ENCODE measurements at places on chromosomes 1 and 21. TPM values are rescaled to one million over a fixed set of nuclear protein-coding genes. Genes with fewer than 3 reads are reported as not detected.

DNA sequence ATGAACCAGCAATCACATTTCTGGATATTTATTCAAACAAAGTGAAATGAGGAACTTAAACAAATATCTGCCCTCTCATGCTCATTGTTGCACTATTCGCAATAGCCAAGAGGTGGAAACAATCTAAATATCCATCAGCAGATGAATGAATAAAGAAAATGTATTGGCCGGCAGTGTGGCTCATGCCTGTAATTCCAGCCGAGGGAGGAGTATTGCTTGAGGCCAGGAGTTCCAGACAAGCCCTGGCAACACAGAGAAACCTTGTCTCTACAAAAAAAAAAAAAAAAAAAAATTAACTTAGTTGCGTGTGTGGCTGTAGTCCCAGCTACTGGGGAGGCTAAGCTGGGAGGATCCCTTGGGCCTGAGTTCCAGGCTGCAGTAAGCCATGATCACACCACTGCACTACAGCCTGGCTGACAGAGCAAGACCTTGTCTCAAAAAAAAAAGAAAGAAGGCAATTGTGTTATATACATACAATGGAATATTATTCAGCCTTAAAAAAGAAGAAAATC lies 191.4 kb downstream of the AKT3 start:
- DNase-seq: no peak

CA6 gene
- total RNA-seq: 1.2 TPM

DNA sequence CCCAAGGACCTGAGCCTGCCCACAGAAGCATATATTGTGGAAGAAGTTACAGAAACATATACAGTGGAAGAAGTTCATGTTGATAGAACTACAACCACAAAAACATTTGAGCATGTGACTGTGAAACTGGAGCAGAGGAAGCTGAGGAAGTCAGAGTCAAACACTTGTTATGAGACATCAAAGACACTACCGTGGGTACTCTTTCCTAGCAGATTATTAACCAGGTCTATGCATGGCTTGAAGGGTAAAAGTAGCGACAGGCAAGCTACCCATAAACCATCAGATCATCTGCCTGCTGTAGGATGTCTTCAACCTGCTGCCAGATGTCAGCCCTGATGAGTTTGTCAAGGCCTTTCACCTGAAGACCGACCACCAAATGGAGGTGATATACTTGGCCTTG lies 35.8 kb downstream of the IVNS1ABP start:
- DNase-seq: no peak

FCN3 gene
- total RNA-seq: not detected

CFHR3 gene
- total RNA-seq: not detected

DNA sequence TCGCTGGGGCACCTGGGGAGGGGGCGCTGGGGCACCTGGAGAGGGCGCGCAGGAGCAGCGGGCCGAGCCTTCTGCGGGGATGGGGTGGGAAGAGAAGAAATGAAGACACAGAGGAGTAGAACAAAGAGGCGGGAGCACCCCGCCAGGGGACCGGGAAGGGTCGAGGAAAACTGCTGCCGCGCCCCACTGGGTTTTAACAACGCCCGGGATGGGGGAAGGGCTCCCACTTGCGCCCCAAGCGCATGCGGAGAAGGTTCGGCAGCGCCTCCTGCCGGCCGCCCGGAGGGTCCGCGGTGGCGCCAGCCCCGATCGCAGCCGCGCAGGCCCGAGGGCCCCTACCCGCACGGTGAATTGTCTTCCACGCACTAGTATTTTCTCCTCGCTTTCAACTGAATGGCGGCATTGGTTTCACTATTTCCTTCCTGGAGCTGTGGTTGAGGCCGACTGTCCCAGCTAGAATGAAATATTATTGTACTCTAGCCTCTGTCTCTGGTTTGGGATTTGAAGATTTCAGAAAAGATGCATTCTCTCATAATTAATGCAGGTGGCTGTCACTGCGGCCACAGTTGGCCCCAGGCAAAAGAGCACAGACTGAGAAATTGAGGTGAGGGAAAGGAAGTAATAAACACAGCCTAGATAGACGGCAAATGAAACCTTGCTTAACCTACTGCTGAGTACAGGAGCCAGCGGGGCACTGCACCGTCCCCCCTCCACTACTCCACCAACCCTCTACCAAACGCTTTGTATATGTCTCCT lies 57.3 kb downstream of the MAB21L3 start:
- DNase-seq: peak; percentile 78

DNA sequence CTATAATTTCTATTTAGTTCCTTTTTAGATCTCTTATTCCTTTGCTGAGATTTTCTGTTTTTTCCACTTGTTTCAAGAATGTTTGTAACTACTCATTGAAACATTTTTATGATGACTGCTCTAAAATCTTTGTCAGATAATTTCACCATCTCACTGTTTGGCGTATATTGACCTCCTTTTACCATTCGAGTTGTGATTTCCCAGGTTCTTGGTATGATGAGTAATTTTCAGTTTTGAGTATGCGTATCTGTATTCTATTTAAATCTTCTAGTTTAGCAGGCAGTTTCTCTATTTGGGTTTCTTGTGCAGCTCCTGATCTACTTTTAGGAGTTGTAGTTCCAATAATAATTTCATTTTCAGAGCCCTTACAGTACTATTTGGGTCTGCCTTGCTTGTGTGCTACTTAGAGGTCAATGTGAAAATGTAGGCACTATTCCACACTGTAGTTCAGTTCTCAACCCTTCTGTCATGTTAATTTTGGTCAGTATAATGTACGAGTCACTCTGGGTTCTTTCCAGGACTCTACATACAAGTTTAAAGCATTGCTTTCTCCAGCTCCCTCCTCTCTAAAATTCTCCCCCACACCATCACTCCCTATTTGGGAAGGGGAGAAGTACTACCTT lies 115.5 kb downstream of the ACBD6 start:
- DNase-seq: no peak

- no peak for DNase-seq
Measured at GRCh38 chr1:228544021-228544850, 57.1 kb downstream of the RNF187 start.

DNA sequence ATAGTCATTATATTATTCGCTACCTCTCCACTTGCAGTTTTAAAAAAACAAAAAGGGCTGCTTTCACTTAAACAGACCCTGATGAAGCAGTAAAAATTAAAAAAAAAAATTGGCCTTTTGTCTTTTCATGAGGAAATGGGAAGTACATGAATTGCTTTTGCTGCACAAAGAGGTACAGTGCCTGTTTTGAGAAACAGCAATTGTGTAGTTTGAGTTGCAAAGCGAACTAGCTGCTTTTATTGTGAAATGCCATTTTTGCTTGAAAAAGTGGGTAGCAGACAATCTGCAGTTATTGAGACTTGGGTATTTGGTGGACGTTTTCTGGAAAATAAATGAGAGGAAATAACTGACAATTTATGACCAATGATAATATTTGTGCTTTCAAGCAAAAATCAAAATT lies 7.0 kb downstream of the DIP2A start:
- no peak for DNase-seq

DNA sequence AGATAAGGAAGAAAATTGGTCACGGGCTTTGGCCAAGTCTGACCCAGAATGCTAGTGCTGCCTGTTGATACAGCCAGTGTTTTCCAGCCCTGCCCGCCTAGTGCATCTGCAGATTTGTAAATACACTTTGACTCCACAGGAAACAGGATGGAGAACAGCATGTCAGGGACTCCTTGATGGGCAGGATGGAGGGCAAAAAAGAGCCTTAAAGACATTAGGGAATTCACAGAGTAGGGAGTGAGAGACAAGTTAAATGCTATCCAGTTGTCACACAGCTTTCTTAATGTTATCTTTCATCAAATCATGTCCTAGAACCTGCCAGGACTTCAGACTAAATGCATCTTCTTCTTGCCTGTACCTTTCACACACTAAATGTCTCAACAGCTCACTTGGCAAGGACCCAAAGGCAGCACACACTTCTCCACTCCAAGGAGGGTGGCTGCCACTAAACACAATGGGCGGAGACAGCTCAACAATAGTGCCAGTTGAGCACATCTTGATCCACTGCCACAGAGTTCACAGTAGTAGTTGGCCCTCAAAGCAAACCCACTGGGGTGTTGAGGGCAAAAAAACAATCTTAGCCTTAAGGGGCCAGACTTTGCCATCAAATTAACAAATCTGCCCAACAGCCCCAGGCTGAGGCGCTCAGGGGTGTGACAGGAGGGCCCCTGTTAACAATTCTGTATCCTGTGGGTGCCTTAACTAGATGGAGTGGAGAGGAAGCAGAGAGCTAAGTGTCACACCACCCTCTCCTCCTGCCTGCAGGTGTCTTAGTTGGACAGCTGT lies 2.7 kb downstream of the HIVEP3 start:
- peak; percentile 23 for DNase-seq

GRCh38 chr1:92698932-92699331 lies 86.0 kb downstream of the EVI5 start:
- DNase-seq: no peak

DNA sequence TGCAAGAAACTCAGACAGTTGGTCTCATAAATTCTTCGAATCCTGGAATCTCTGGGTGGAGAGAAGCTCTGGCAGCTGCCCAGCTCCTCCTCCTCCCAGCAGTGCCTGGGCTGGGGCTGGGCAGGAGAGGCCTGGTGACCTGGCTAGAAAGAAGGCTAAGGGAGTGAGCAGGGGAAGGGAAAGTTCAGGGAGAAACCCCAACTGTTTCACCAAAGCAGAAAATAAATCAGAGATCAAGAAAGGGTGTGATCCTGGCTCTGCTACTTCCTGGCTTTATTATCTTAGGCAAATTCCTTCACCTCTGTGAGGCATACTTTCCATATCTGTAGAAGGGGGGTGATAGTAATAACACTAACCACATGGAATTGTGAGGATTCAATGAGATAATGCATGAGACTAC lies 8.8 kb upstream of the COL16A1 start:
- no peak for DNase-seq

- no peak for DNase-seq
Measured at GRCh38 chr1:2632561-2633361, at the start of gene MMEL1. TSS of gene MMEL1 (minus strand) at chr1:2633016. CDS start at chr1:2629484, 3,532 bp downstream.

SH3BGR gene
- 5.8 TPM for total RNA-seq

GRCh38 chr1:174875306-174875705 lies 124.4 kb upstream of the CACYBP start:
- no peak for DNase-seq

GRCh38 chr1:223129229-223129901 lies 13.7 kb downstream of the TLR5 start:
- DNase-seq: peak; percentile 58

GRCh38 chr1:88737338-88737927 lies 53.4 kb downstream of the PKN2 start:
- DNase-seq: no peak

DNA sequence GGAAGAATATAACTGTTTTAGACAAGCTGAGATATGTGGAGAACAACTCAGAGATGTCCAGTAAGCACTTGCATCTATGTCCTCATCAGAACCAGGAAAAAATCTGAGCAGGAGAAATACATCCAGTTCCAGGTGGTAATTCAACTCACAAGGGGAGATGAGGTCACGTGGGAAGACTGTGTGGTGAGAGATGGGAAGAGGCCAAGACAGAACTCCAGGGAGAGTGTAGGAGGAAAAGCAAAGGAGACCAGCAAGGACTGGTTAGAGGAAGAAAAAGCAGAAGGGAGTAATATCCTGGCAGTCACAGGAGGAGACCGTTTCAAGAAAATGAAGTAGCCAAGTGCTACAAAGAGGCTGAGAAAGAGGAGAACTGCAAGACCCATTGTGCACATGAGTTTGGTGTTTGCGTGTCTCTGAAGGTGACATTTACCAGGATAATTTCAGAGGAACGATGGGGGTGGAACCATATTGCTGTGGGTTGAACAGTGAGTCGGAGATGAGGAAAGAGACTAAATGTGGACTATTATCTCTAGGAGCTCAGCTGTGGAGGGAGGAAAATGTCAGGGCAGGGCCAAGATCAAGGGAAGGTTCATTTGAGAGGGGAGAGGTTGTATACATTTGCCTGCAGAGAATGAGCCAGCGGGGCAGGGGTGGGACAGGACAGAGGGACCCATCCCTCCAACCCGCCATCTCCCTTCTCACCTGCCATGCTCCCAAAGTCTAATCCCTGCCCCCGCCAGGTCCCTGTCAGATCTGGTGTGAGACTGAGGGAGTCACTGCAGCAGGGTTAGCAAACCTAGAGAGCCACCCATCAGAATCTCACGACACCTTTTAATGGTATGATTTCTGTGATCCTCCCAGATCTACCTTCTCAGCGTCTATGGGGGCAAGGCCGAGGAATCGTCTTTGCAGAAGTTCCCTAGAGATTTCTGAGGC lies 24.9 kb downstream of the SUSD4 start:
- DNase-seq: no peak
